T-helper 17 cell (primary cell): ENCODE measurements at places on chromosomes 13 and 19.

GRCh38 chr13:25687471-25688225 is 315.9 kb downstream of the ATP8A2 start:
- no peak overlapping the region for H3K27ac ChIP-seq
- DNase-seq, result no peak
- peaks cover 3% of the 10 kb centered on the region for H3K36me3 ChIP-seq
- peaks cover 51% of the 10 kb centered on the region for H3K27me3 ChIP-seq

DNA sequence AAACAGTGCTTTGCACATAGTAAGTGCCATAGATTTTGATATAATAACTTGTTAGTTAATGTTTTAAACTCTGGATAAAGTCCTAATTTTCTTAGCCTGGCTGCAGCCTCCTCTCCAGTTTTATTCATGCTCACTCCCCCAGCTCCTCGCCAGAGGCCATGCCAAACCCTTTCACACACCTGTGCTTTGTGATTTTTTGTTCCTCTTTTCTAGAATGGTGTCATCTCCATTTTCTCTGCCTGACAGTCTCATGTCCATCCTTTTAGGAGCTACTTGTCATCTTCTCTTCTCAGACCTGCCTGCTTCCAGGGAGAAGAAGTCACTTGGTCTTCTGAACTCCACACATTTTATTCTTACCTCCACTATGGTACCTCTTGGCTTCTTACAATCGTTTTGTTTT is 55.8 kb upstream of the SPATA13 start:
- H3K27ac ChIP-seq, result no peak overlapping the region
- H3K4me3 ChIP-seq, result no peak overlapping the region
- H3K36me3 ChIP-seq, result no peaks in the 10 kb centered on the region
- peaks cover 40% of the 10 kb centered on the region for H3K27me3 ChIP-seq
- no peak for DNase-seq

DNA sequence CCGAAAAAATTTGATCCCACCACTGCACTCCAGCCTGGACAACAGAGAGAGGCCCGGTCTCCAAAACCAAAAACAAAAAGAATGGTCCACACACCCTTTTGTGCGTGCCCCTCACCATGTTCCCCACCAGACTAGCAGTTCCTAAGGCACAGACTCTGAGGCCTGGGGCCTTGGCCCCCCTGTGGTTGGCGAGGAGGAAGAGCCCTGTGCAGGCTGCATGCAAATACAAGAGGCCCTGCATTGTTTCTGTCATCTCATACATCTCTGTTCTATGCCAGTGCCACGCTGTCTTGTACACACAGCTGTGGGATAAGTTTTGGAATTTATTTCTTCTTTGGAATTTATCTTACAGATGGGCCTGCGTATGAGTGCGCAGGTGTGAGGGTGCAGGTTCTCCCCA is 4.7 kb upstream of the YJEFN3 start:
- no peaks in the 10 kb centered on the region for H3K27me3 ChIP-seq
- H3K4me3 ChIP-seq, result no peak overlapping the region
- H3K4me1 ChIP-seq, result peaks cover 8% of the 10 kb centered on the region
- peak overlapping the region; percentile 72 for H3K27ac ChIP-seq

DNA sequence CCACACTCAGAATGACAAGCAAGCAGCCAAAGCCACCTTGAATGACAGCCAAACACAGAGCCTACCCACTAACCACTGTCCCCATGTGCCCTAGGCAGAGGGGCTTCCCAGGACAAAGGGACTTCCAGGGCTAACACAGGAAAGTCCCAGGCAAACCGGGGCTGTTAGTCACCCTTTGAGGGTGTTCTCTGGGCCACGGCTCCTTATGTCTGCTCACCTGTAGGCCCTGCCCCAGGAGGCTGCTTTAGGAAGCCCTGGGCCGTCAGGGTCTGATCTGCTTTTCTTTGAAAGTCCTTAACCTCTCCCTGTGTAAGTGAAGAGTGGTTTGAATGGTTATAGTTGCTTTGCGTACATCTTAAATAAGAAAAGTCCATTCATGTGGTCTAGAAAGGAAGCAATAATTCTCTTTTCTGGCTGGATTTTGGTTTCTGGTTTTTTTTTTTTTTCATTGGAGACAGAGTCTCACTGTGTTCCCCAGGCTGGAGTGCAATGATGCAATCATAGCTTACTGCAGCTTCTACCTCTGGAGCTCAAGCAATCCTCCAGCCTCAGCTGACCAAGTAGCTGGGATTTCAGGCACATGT is 161.4 kb downstream of the EFNB2 start:
- no peak overlapping the region for H3K4me3 ChIP-seq
- H3K36me3 ChIP-seq, result no peaks in the 10 kb centered on the region
- DNase-seq, result no peak
- H3K27me3 ChIP-seq, result peaks cover 36% of the 10 kb centered on the region
- H3K27ac ChIP-seq, result no peak overlapping the region

DNA sequence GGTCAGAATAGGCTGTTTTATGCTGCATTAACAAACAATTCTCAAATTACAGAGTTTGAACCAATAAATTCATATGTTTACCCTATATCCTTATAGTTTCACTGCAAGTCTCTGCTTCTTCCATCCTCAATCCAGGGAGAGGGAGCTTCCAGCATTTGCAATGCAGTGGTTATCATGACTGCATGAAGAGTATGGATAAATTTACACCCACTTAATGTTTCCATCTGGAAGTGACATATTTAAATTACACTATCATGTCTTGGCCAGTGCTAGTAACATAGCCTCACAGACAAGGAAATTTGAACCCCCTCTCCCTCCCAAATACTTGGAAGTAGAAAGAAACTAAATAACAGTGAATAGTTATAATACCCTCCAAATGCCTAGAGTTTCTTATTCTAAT is 33.5 kb upstream of the UFM1 start:
- H3K36me3 ChIP-seq, result peaks cover 2% of the 10 kb centered on the region
- DNase-seq, result no peak
- no peak overlapping the region for H3K4me3 ChIP-seq
- no peaks in the 10 kb centered on the region for H3K4me1 ChIP-seq

DNA sequence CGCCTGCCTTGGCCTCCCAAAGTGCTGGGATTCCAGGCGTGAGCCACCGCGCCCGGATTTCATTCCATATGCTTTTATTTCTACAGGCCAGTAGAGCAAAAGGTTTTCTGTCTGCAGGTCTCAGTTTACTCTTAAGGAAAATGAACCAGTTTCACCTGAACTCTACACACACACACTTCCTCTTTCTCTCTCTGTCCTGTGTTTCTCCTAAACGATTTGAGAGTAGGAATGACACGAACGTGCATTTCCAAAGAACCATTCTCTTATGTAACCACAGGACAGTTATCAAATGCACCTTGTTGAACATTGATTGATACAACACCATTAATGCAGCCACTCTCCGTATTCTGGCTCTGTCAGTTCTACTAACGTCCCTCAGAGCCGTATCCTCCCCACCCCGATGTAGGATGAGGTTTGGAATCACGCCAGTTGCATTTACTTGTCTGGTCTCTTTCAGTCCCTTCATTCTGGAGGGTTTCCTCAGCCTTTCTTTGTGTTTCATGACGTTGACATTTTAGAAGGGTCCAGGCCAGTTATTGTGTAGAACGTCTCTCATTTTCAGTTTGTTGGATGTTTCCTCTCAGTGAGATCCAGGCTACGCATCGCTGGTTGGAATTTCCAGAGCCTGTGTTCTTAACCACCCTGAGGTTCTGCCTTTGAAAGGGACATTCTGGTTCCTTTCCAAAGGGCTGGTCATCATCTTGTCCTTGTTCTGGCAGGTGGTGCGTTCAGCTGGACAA is 36.0 kb downstream of the BICRA start:
- peak overlapping the region; percentile 47 for H3K27ac ChIP-seq
- no peak overlapping the region for H3K4me3 ChIP-seq
- H3K4me1 ChIP-seq, result peaks cover 35% of the 10 kb centered on the region
- DNase-seq, result no peak

DNA sequence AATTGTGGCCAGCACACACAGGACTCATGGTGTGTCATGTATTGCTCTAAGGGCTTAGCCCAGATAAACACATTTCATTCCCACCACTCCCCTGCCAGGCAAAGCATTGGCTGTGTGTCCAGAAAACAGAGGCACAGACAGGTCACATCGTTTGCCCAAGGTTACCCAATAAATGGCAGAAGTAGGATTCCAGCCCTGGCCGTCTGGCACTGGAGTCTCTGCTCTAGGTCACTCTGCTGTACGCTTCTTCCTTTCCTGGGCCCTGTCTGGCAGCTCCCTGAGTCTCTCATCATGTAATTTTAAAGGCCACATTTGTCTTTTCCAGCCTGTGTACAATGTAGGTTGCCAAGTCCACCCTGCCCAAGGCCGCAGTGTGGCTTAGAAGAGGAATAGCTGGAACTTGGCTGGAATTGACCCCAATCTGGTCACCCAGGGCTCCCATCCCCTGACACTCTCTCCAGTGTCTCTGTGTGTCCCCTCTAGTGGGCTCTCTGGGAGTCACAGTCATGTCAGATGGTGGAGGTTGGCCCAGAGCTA is 264.5 kb upstream of the TSHZ3 start:
- H3K4me1 ChIP-seq, result no peaks in the 10 kb centered on the region
- H3K27me3 ChIP-seq, result no peaks in the 10 kb centered on the region
- H3K27ac ChIP-seq, result no peak overlapping the region
- no peak overlapping the region for H3K4me3 ChIP-seq

DNA sequence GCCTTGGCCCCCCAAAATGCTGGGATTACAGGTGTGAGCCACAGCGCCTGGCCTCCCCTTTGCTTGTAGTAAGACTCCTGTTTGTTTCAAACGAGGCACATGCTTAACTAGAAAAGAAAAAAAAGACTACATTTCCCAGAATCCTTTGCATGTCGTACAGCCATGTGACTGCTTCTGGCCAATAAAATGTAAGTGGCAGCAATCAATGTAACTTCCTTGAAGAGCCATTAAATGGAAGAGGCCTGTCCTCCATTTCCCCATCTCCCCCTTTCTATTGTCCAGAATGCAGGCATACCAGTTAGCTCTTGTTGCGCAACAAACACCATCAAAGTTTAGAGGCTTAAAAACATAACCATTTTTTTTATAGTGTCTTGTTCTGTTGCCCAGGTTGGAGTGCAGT is 10.4 kb upstream of the GPR32 start:
- H3K4me1 ChIP-seq, result no peaks in the 10 kb centered on the region
- peaks cover 4% of the 10 kb centered on the region for H3K36me3 ChIP-seq
- DNase-seq, result no peak
- peaks cover 25% of the 10 kb centered on the region for H3K27me3 ChIP-seq

GRCh38 chr19:16446724-16447368 is 24.9 kb downstream of the EPS15L1 start:
- no peaks in the 10 kb centered on the region for H3K36me3 ChIP-seq
- H3K27ac ChIP-seq, result peak overlapping the region; percentile 27
- peaks cover 49% of the 10 kb centered on the region for H3K4me1 ChIP-seq
- H3K4me3 ChIP-seq, result peak overlapping the region; percentile 55
- DNase-seq, result no peak

GRCh38 chr13:108154421-108154858 is 60.9 kb downstream of the LIG4 start:
- H3K27me3 ChIP-seq, result peaks cover 35% of the 10 kb centered on the region
- H3K36me3 ChIP-seq, result peaks cover 3% of the 10 kb centered on the region
- H3K27ac ChIP-seq, result no peak overlapping the region
- peaks cover 6% of the 10 kb centered on the region for H3K4me1 ChIP-seq

DNA sequence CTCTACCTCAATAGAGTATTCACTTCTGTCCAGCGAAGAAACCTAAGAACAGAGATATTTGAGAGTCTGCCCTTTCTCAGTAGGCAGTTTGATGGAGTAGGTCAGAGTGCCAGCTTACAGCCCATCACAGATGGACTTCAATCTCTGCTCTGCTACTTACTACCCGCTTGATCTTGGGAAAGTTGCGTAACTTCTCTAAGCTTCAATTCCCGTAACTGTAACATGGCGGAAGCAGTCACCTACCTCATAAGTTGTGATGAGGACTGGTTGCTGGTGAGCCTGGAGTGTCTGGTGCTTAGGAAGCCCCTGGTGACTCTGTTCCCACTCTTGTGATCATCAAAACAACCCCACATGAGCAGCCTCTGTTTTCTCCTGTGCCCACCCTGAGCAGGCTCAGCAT is 31.0 kb downstream of the AMER2 start:
- no peaks in the 10 kb centered on the region for H3K36me3 ChIP-seq
- DNase-seq, result no peak
- no peaks in the 10 kb centered on the region for H3K4me1 ChIP-seq
- no peak overlapping the region for H3K27ac ChIP-seq
- peaks cover 41% of the 10 kb centered on the region for H3K27me3 ChIP-seq
- no peak overlapping the region for H3K4me3 ChIP-seq

GRCh38 chr19:44803442-44804428 is 5.2 kb upstream of the BCAM start:
- H3K4me1 ChIP-seq, result peaks cover 9% of the 10 kb centered on the region
- H3K36me3 ChIP-seq, result no peaks in the 10 kb centered on the region
- H3K4me3 ChIP-seq, result no peak overlapping the region
- H3K27ac ChIP-seq, result no peak overlapping the region
- no peaks in the 10 kb centered on the region for H3K27me3 ChIP-seq

- no peak for DNase-seq
- H3K4me3 ChIP-seq, result no peak overlapping the region
- peaks cover 16% of the 10 kb centered on the region for H3K36me3 ChIP-seq
- peak overlapping the region; percentile 34 for H3K27ac ChIP-seq
- H3K27me3 ChIP-seq, result no peaks in the 10 kb centered on the region
These were observed 24.1 kb downstream of the HNRNPM start for GRCh38 chr19:8468761-8469373.

- H3K27ac ChIP-seq, result no peak overlapping the region
- H3K36me3 ChIP-seq, result peaks cover under 1% of the 10 kb centered on the region
- H3K4me1 ChIP-seq, result no peaks in the 10 kb centered on the region
These were observed 8.9 kb upstream of the VN1R1 start for GRCh38 chr19:57465680-57466381.
